ENCODE measurements at places on chromosomes 16 and 17. TPM values are rescaled to one million over a fixed set of nuclear protein-coding genes. Genes with fewer than 3 reads are reported as not detected.

Gene TMEM204
- 0.10 TPM for total RNA-seq

Gene SCPEP1
- 21.6 TPM for total RNA-seq

Gene MSI2
- 90.2 TPM for total RNA-seq

Gene CCL4L2
- total RNA-seq, result not detected

Gene KRT33B
- not detected for total RNA-seq

Gene SYCE1L
- total RNA-seq, result 1.4 TPM

Gene SAMD14
- total RNA-seq, result 1.2 TPM

Gene ALOX15
- total RNA-seq, result not detected

Gene CHRNE
- 0.35 TPM for total RNA-seq

DNA sequence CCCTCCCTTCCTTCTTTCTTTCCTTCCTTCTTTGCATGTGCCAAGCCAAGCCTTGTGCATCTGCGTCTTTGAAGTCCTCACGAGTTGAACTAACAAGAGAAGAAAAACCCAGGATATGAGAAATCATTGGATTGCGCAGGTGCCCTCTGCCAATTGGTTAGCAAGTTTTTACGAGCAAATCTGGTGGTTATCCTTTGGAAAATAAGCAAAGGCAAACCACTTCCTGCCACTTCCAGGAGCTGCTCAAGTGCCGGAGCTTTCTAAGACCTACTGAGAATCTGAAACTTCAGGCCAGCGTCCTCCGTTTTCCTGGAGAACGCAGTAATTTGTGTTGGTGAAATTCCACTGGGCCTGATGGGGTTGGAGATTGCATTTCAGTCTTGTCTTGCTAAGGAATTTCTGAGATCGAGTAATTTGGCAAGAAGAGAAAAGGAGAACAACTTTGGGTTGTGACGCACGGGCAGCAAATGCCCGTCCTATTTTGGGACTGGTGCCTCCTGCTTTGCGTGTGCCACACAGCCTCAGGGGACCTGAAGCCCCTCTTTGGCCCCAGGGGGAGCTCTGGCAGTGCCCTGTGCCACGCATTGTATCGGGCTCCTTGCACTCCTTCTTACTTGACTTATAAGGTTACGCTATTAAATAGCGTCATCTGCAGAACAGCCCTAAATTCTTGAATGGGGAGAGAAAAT, 56.4 kb downstream of the CMIP start:
- DNase-seq, result no peak

DNA sequence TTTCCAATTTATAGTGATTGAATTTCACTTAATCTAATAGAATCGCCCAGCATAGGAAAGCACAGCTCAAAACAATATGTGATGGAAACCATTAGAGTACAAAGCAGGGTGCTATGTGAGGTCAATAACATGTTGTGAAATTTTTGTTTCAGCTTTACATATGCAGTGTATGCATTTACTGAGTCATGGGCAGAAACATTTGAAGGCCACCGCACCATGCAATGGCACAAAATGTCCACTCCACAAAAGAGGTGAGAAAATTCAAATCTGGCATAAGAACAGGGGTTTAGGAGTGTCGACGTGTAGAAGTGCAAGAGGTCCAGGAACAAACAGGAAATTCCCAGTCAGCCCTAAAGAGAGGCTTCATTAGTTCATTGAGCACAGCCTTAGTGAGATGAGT, 131.2 kb downstream of the ANKFN1 start:
- no peak for DNase-seq

- DNase-seq, result no peak
These were observed 84.7 kb downstream of the LMF1 start for GRCh38 chr16:886084-886543.

DNA sequence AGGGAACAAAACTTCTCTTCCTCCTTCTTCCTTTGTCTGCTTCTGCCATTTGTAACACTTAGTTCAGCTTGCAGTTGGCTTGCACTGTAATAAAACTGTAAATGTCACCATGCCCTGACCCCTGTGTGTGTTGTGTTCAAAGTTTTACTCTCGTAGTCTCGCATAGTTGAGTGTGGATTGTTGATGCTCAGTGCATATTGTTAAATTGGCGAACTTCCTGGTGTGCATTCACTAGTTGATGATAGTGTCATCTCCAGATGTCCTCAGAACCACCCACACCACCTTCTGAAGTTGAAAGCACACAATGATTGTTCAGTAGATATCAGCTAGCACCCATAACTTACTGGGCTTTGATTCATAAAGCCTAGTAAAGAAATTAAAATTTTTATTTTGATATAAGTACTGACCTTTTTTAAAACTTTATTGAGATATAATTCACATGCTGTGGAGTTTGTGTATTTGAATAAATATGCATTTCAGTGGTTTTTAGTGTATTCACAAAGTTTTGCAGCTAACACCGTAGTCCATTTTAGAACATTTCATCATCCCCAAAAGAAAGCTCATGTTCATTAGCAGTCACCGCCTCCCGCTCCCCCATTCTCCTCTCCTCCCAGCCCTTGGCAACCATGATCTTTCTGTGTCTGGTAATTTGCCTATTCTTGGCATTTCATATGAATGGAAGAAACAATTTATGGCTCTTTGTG, 25.0 kb downstream of the USP10 start:
- no peak for DNase-seq

DNA sequence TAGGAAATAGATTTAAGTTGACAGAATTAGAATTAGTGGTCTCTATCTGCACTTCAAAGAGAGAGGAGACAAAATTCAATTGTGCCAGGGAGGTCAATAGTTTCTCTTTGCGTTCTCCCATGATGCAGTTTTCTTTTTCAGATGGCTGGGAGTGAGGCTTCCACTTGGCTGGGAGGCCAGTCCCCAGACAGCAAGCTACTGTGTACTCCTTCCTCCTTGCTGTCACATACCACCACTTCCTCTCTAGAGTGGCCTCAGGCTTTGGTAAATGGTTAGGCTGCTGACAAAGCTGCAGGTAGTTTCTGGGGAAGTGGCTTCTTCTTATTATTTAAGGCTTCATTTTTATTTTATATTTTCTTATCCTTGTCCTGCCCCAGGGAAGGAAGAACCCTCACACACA, 106.2 kb upstream of the HS3ST4 start:
- DNase-seq, result no peak

GRCh38 chr16:11303405-11304138, 22.4 kb upstream of the PRM1 start:
- DNase-seq, result peak; percentile 75

DNA sequence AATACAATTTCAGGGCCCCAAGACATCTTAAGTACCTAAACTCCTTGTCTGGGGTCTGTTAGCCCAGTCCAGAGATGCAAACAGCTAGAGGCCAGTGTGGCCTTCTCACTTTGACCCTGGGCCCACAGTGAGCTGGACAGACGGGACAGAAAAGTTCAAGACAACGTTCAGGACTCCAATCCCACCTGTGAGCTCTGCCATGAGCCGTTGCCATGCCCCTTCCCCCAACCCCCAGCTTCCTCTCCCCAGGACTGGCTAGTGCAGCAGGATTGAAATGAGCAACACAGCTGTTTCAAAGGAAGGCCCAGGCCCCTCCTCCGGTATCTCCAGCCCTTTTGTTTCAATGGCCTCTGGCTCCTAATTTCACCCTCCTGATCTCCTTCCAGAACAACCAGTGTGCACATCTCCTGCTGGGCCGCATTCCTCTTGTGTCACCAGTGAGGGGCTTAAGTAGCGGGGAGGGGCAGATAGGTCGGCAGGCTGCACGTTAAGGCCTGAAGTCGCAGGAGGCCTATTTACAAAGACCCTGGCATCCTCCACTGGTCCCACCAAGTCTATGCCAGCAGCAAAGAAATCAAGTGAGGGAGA, 11.3 kb downstream of the AXIN2 start:
- no peak for DNase-seq

GRCh38 chr16:83966153-83966696, 1.8 kb upstream of the NECAB2 start:
- DNase-seq, result no peak

- DNase-seq, result peak; percentile 33
These were observed 124.5 kb upstream of the ZFHX3 start for GRCh38 chr16:73172241-73172972.

- DNase-seq, result peak; percentile 53
These were observed 418.3 kb upstream of the SALL1 start for GRCh38 chr16:51569203-51569931.

GRCh38 chr16:48659940-48660339, 50.0 kb upstream of the N4BP1 start:
- DNase-seq, result no peak

DNA sequence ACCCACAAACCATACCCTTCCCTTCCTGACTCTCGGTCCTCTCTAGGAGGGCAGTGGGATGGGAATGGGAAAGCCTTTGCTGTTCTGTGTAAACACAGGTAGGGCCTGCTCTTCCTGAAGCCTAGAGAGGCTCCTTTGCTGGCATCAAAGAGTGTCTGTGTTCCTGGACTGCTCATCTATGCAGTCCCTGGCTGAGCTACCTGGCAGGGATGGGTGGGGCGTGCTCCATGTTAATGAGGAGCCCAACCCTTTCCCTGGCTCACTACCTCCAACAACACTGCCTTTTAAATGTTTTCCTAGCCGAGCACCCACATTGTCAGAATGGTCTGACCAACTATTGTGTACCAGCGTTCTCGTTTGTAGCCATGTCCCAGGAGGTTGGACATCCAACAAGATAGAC, 26.6 kb upstream of the NAGLU start:
- DNase-seq, result no peak

DNA sequence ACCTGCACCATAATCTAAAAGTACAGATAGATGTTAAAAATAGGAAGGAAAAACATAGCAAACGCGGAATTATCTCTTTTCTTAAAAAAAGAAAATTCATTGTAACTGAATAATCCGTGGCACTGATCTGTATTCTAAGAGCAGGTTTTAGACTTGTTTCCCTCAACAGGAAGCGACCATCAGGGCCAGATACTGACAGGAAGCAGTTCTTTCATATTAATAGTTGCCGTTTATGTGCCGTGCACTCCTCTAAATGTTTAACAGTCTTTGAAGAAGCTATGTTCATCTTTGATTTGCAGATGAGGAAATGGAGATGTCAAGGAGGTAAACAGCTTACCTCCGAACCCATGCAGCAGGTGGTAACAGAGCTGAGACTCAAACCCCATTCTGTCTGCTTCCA, 23.6 kb downstream of the DYNLRB2 start:
- DNase-seq, result no peak

DNA sequence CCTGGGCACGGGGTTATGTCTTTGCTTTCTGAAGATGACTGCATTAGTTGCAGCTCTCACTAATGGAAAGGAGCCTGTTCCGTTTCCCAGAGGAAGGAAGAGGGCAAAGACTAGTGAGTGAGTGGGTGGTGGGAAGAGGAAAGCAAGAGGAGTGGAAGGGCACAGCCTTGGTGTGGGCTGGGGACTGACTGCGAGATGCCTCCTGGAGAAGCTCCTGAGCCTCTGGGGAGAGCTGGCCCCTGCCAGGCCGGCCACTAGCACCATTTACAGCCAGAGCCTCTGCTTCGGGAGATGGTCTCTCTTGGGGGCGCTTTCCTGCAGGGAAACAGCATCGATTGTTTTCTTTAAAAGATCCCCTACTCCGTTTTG, 825 bp upstream of the RHBDL3 start:
- DNase-seq, result no peak

GRCh38 chr16:81518439-81518757, 73.8 kb downstream of the CMIP start:
- DNase-seq, result no peak

DNA sequence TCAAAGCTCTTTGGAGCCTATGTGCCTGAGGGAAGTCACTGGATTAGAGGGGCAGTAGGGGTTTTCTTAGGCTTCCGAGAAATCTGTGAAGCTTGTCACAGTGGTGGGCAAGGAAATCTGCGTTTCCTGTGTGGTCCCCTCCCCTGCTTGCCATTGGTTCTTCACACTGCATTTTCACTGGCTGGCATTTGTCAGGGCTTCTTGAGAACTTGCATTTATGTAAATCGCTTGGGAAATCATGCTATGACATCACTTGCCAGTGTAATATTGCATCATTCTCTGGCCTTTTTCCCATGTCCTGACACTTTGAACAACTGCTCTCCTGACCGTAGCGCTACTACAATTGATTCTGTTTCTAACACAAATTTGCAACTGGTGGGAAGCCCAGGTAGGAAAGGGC, 1.8 kb downstream of the CACNG3 start:
- no peak for DNase-seq

GRCh38 chr17:67571478-67571877, 146.3 kb upstream of the NOL11 start:
- no peak for DNase-seq

All from renal cortical epithelial cell (primary cell).